ENCODE measurements at places on chromosomes 2 and 18.
A peak's percentile ranks its signal among the peaks of the same experiment; 100 is the strongest.

DNA sequence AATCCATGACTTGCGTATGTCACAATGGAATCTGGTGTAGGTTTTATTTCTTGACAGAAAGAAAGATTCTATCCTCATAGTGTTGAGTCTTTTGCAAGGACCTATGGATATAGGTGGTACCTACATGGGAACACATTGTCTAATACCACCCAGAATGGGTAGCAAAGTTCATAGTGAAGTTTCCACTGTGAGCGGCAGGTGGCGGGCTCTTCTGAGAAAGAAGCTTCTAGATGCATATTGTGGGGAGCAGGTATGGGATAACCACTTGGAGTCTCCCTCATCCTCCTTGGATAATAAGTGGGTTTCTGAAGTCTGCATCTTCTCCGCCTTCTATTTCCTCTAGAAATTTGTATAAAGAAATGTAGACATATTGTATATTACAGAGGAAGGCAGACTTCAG is 44.9 kb downstream of the LINC00305 start:
- DNase-seq = no peak

DNA sequence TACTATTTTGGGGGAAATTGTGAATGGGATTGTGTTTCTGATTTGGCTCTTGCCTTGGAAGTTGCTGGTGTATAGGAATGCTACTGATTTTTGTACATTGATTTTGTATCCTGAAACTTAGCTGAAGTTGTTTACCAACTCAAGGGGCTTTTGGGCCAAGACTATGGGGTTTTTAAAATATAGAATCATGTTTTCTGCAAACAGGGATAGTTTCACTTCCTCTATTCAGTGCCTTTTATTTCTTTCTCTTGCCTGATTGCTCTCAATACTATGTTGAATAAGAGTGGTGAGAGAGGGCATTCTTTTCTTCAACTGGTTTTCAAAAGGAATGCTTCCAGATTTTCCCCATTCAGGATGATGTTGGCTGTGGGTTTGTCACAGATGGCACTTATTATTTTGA is 1383.8 kb upstream of the ACVR2A start:
- DNase-seq = no peak

- DNase-seq = peak; percentile 29
Observed at GRCh38 chr2:213152065-213152794, 818 bp upstream of the IKZF2 start.

DNA sequence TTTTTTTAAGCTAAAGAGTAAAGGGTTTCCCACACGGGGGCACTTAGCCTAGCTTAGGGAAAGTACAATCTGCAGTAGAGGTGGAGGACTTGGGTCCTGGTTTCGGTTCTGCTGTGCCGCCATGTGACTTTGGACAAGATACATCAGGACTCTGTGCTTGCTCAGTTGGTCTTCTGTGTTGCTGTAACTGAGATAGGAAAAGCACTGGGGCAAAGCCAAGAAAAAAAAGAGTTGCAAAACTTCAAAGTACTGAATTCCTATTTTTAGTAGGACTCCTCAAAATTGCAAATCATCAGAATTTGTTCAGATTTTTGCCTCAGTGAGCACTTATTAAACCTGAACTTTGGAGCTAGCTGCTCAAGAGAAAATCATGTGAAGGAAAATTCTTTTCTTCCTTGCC is 96.3 kb upstream of the STON1 start:
- DNase-seq = no peak

- no peak for DNase-seq
Observed at GRCh38 chr2:75844651-75845050, 133.9 kb upstream of the GCFC2 start.

- no peak for DNase-seq
Observed at GRCh38 chr2:74715880-74716279, 61.8 kb downstream of the SEMA4F start.

DNA sequence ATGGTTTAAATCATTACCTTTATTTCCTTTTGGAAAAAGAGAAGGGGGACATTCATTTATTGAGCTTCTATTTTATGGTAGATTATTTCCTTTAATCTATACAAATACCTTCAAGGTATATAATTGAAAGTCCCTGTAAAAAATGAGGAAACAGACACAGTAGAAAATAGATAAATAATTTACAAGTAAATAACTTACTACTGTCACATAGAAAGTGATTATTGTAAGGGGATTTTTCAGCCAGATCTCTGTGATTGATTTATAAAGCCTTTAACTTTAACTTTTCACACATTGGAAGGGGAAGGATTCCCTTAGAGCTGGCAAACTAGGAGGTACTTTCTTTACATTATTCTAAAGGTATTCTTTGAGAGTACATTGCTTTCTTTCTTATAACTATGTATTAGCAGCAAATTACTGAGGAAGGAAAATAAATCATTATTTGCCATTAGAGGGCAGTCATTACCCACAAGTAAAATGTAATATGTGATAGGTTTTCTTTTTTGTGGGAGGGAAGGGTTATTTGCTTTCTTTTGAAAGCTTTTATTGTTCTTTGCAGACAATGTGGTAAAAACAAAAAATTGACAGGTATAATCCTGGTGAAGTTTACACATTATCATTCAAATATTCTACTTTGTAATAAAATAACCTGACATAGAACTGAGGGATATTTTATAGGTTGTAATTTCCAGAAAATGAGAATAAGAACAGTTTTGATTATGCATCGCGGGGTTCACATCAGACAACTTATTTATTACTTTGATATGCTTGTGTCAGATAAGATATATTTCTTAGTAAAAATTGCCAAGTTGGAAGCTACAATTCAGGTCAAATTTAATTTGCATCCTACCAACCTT is 24.8 kb upstream of the RPE start:
- peak; percentile 71 for DNase-seq
